ENCODE measurements at places on chromosomes 2 and 18.

DNA sequence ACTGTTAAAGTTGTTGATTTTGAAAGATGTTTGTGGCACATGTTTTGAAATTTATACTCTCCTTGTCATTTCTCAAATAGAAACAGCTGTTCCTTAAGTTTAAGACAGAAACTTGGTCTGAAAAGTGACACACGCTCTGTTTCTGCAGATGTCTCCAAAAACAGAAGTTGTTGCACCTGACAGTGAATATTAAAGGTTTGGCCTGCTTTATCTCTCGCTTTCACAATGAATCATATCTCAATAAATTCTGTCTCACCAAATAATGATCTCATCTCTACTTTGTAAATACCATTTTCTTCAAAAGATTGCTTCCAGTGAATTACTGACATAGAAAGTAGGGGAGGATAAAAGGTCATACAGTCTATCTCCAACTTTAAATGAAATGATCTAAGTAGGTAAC lies 294.9 kb upstream of the SYT4 start:
- DNase-seq, result no peak

DNA sequence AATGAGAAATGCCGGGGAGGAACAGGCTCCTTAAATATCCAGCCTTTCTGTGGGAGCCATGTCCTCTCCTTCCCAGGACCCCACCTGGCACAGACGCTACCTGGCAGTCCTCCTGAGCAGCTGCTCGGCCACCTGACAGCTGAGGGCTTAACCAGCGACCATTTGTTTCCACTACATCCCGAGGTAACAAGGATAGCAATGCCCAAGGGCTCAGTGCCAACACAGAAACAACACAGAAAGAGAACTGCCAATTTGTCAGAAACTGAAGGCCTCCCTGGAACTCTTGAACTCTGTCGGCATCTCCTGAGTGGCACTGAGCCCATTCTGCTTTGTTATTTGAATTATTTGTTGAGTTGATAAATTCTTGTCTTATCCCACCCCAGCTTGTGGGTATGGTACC lies 122.2 kb upstream of the ARHGAP28 start:
- no peak for DNase-seq

GRCh38 chr18:55228707-55229106 lies 269.4 kb upstream of the CCDC68 start:
- DNase-seq, result no peak

- peak; percentile 89 for DNase-seq
These were observed 11.3 kb downstream of the IL1RN start for GRCh38 chr2:113138428-113139322.

GRCh38 chr18:13395577-13395976 lies 177.0 kb downstream of the LDLRAD4 start:
- peak; percentile 58 for DNase-seq

- DNase-seq, result peak; percentile 67
These were observed 76.3 kb upstream of the GLS start for GRCh38 chr2:190804182-190804795.

- peak; percentile 83 for DNase-seq
These were observed 37.9 kb downstream of the MOGAT1 start for GRCh38 chr2:222709191-222709891.

- DNase-seq, result peak; percentile 65
These were observed 39.0 kb downstream of the COA5 start for GRCh38 chr2:98569197-98569793.

DNA sequence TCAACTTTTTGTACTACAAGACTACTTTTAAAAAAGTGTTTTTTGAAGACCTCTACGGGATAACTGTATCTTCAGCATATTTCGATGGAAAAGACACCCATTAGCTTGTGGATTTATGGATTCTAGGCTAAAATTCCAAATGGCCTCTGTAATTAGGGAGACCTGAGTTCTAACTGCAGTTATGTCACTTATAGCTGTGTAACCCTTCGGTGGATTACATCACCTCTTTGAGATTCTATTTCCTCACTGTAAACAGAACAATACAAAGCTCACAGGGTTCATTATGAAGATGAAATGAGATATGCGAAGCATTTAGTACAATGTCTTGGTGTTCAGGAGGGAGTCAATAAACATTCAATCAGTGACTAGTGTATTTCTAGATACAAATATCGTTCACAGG lies 24.2 kb downstream of the LMAN2L start:
- DNase-seq, result no peak

DNA sequence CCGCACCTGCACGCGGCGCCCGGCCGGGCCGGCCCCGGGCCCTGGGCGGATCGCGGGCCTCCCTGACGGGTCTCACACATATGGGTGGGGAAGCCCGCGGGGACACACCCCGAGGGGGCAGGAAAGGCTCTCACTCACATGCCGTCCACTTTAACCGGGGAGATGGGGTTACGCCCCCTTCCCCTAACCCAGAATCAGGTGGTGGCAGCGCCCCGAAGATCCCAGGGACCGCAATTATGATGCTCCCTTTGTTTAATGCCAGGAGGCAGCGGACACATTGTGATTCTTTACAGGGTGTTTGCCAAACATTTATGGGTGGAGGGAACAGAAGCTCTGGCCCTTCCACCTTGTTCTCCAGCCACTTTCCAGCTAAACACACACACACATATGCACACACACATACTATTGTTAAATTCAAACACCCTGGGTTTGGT lies 424 bp upstream of the ANKRD44 start:
- DNase-seq, result no peak
